ENCODE measurements at places on chromosomes 2 and 18.

- DNase-seq: no peak
These were observed 157.7 kb downstream of the ZNF385B start for GRCh38 chr2:179703702-179704101.

- DNase-seq: no peak
These were observed 19.2 kb upstream of the NCKAP1 start for GRCh38 chr2:183057333-183057985.

DNA sequence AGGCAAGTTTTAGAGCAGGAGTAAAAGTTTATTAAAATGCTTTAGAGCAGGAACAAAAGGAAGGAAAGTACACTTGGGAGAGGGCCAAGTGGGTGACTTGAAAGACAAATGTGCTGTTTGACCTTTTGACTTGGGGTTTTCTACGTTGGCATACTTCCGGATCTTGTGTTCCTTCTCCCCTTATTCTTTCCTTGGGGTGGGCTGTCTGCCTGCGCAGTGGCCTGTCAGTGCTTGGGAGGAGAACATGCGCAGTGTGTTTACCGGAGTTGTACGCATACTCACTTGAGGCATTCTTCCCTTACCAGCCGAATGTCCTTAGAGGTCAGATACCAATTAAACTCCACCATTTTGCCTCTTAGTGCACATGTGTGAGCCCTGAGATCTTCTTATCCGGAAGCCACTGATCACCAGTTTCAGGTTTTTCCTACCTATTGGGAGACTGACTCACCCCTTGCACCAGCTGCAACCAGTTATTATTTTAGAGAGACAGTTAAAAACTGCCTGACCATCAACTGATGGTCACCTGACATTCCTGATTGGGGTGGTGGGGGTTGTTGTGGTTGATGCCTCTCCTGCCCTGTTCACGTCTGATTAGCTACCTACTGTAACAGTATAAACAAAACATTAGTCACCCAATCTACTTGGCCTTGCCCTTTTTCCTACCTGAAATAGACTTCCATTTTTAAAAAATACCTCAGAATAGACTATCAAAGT, 67.5 kb downstream of the NYAP2 start:
- no peak for DNase-seq

DNA sequence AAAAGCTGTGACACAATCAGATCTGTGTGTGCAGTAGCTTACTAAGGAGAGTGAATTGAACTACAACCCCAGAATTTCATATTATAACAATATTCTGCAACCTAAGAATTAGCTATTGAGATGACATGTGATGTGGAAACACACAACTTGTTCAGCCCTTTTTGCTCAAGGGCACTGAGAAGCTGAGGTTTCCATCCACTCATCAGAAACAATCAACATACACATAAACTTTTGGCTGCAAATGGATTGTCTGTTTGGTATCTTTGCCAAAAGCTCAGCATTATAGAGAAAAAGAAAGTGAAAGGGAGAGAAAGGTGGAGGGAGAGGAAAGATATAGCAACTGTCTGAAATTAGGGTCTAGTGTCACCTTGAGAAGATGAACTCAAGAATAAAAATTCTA, 117.2 kb upstream of the KLF7 start:
- no peak for DNase-seq

GRCh38 chr18:61360404-61361383, 27.5 kb downstream of the CDH20 start:
- DNase-seq: no peak

DNA sequence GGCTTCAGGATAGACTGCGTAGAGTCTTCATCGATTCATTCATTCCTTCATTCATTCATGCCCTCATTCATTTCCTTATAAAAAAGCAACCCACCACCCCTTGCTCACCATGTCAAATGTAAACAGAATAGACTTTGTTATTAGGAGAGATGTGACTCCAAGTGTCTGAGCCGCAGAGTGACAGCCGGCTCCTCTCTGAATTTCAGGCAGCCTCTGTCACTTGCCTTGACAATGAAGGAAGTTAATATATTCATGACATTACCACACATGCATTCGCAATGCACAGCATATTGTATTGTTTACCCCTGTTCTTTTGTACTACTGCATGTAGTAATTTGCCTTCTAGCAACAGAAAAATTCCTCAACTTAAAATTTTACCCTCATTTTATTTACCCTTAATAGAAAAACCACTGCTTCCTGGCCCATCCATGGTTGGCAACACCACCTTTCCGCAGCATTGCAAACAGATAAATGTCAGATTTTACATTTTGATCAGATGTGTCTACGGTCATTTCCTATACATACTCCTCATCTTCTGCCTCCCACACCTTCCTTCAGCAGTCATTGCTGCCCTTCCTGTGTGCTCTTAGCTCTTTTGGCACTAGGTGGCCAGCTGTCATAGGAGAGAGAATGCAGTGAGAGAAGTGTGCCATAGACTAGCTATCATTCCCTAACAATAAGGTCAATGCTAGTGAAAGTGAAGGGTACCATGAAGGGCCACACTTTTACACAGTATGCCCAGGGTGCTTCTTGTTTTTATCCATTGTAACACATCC, 1090.8 kb downstream of the BCL11A start:
- DNase-seq: no peak

DNA sequence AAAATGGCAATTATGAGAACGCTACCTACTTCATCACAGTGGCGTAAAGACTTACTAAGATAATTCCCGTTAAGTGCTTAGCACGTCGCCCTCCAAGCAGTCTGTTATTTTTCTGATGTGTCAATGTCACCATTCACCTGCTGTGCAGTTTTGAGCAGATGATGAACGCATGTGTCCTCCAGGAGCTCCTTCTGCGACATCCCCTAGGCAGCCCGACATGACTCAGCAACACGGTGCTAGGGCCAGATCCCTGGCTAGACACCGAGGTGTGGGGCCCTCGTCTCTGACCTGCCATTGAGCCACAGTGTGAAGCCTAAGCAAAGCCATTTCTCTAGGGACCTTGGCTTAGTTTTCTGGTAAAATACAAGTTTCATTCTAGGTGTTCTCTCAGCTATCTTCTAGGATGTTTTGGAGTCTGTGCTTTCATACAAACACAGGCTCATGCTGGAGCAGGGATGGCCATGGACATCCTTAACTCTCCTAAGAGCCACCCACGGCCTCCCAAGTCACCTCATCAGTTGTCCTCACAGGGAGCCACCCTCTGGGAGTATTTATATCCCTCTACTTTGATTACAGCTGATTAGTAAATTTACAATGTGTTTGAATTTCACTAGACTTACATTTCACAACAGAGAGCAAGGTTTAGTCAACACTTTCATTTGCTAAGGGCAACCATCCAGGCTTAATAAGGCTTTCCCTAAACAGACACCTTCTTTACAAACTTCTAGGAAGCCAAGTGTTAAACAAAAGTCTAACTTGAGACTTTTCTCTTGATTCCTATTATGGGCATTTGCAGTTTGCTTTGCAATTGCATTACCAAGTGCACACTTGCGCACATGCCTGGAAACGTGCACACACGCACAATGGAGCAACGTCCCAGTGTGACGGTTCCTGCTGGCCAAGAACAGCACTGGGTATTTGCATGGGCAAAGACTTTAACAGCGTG, 376.8 kb upstream of the ID2 start:
- no peak for DNase-seq

- DNase-seq: no peak
These were observed 10.3 kb downstream of the ARL5A start for GRCh38 chr2:151817929-151818328.

- DNase-seq: no peak
These were observed 3.1 kb upstream of the MOB1A start for GRCh38 chr2:74181739-74182138.

GRCh38 chr18:21321711-21322110, 79.7 kb downstream of the GREB1L start:
- no peak for DNase-seq

GRCh38 chr2:201820383-201821007, 14.2 kb downstream of the CDK15 start:
- DNase-seq: no peak

DNA sequence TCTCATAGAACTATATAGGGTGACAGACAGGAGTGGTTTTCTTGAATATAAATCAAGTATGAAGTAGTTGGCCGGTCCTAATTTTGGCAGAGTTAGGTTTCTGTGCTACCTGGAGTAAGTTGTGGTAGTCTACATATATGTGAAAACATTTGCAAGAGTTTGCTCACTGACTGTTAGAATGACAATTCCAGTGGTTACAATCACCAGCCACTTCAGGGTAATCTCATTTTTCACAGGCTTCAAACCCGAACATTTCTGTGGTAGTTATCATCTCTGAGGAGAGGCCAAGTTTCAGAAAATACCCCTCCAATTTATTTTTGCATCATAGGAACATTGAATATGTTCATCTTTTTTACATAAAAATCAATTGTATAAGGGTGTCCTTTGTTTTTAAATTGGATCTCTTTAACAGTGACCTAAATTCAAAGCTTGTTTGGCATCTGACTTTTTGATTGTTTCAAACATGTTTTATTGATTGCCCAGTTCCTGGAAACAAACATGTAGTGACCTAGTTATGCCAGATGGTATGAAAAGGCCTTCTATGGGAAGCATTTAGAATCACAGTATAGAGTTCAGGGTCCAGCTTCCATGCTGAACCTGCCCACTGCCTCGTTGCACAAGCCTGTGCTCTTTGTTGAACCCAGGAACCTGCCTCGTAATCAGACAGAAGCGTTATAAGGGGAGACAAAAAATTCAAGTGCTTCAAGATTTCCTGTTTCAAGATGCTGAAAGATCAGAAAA, 250.6 kb downstream of the LTBP1 start:
- no peak for DNase-seq

DNA sequence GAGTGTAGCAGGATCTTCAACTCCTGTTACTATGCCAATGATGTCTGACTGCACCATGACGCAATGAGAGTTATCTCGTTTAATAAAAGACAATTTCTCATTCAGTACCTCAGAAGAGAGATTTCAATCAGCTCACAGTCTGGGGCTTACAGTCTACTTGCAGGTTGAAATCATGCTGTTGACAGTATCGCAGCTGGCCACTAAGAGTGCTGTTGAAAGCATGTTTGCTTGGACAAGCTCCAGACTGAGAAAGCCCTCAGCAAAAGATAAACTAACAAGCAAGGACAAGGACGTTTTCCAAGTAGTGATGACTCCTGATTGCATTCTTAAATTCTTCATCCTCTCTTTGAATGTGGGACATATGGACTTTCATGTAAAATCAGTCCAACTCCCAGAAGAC, 145.2 kb upstream of the SYT4 start:
- no peak for DNase-seq

- no peak for DNase-seq
These were observed 54.9 kb downstream of the R3HDM1 start for GRCh38 chr2:135586148-135586547.

GRCh38 chr2:207255565-207256470, 90.1 kb upstream of the KLF7 start:
- no peak for DNase-seq

DNA sequence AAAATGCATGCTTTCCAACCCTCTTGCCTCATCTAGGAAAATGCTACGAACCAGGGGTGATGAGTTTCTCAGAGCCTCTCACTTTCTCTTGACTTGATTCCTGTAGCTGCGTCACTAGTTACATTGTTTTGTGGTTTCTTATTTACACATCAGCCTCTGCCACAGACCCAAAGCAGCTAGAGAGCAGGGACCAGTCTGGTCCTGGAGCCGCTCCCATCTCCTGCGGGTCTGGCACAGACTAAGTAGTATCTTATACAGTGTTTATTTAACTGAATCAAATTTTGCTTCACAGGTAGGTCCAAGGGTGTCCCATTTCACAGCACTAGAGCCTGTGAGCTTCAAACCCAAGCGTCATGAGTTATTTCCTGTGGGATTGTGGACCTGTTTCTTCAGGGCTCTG, 310.5 kb downstream of the MYCN start:
- no peak for DNase-seq

DNA sequence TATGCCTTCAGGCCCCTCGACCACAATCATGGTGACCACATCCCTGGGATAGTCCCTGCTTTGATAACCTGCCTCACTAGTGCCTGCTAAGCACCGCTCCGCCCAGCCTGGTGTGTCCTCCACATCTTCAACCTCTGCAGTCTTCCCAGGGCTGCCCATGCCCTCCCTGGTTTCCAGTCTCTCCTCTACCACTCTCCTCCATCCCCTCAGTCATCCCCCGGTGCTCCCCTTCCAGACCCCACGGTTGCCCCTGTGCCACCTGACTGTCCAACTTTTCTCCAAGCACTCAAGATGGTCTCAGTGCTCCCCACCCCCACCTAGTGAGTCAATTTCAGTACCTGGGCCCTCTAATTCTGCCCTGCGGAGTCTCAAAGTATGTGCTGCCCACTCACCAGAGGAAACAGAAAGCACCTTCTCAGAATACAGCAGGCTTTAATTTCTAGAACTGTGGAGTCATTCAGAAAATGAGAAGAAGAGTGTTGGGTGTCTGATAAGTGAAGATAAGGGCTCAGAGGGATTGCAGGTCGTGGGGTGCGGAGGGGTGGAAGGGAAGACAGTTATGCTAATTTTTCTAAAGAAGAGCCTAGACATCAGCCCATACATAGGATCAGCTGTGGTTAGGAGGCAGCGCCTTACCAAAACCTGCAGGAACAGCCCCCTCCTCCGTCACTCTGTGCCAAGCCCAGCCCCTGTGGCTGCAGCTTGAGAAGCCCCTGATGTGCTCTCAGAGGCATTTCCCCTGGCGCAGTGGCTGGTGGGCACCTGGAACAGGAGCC, 53.6 kb upstream of the CAB39 start:
- no peak for DNase-seq

DNA sequence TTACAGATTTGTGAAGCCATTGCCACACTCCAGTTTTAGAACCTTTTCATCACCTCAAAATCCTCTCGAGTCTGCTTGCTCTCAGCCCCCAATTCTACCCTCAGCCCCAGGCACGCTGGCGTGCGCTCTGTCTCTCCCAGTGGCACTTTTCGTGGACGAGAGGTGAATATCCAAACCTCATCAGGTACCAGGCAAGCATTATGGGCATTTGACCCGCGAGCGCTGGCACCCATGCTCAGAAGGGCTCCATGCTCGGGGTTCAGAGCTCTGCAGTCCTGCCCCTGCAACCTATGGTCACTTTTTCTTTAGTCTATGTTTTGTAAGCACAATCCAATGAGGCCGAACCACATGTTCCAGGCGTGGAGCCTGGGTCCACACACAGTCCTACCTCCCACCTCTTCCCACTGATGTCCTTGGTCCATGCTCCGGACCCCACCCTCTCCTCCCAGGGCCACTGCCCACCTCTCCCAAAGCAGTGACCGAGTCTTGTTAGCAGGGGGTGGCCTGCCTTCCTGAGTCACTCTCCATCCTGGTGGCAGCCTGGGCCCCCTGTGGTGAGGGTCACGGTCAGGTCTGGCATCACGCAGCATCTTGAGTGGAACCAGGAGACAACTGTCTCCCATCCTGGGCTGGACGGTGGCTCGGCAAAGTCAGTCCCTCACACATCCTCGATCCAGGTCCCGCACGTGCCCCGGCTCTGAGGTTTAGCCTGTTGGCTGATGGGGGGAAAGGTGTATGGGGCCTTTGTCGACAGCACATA, 256.9 kb downstream of the NDUFA10 start:
- DNase-seq: no peak

- no peak for DNase-seq
These were observed 8.7 kb upstream of the DYNC1I2 start for GRCh38 chr2:171678619-171679018.

DNA sequence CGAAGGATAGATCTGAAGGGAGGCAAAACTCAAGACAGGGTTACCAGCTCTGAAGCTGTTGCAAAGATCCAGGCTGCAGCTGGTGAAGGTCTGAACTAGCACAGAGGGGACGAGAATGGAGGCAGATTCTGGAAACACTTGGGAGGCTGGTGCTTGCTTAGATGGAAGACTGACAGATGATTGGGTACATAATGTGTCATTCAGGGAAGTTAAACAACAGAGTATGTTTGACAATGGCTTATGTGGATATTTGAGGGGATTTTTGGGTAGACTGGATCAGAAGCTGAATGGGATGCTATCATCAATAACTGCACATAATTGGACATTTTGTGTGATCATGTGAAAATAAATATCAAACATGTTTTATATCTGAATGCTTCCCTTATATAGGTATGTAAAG, 2.3 kb upstream of the ZNF396 start:
- no peak for DNase-seq

All from activated naive CD4-positive, alpha-beta T cell (primary cell).